ENCODE measurements at places on chromosomes 4 and X.

DNA sequence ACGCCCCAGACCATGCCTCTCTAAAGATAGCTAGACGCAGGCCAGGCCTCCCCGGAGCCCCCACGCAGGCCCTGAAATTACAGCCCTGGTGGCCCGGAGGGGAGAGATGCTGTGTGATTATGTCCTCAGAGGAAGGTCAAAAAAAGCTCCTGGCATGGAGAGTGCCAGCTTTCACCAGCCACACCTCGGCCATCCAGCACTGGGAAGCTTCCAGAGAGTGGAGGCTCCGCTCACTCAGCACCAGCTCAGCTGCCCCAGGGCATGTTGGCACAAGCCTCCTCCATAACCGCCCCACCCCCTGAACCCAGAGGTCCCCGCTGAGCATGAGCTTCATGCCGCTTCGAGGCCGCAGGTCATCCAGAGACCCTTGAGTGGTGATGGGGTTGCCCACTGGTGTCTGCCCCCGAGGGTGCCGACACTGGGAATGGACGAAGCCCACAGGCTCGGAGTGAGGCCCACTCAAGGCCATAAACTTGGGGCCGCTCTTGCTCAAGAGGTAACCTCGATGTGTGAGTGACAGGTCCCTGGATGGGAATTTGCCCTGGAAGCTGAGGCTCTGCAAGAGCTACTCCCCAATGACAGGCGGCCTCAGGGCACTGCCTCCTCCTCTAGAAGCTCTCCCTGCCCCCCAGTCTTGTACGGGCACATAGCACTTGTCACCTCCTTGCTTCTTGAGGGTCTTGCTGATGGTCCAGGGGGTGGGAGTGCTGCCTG is 4.4 kb upstream of the BGN start:
- no peaks in the 10 kb centered on the region for H3K27me3 ChIP-seq
- H3K4me3 ChIP-seq, result no peak overlapping the region
- H3K27ac ChIP-seq, result no peak overlapping the region
- H3K4me1 ChIP-seq, result no peaks in the 10 kb centered on the region
- DNase-seq, result no peak
- no peaks in the 10 kb centered on the region for H3K36me3 ChIP-seq

DNA sequence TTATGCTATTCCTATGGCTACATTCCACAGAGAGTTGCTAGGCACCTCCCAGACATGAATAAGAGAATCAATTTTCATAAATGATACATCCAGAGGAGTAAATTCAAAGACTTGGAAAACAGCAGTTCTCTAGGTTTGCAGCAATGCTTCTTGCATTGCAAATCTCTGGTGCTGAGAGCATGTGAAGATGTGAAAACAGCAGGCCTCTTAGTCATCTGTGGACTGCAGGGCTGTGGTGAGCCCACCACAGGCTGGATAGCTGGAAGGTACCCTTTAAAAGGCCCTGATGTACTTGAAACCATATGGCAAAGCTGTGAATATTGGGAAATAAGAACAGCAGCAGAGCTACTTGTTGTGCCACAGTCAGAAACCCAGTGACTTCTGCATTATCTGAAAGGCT is 2135.9 kb downstream of the ARAP2 start:
- no peak overlapping the region for H3K27ac ChIP-seq
- no peaks in the 10 kb centered on the region for H3K4me1 ChIP-seq
- H3K36me3 ChIP-seq, result no peaks in the 10 kb centered on the region
- no peak for DNase-seq
- H3K27me3 ChIP-seq, result no peaks in the 10 kb centered on the region
- H3K4me3 ChIP-seq, result no peak overlapping the region

- no peaks in the 10 kb centered on the region for H3K27me3 ChIP-seq
- H3K36me3 ChIP-seq, result peaks cover 1% of the 10 kb centered on the region
- H3K4me1 ChIP-seq, result no peaks in the 10 kb centered on the region
- H3K27ac ChIP-seq, result no peak overlapping the region
These were observed 21.4 kb upstream of the PGRMC2 start for GRCh38 chr4:128308986-128309385.

- no peaks in the 10 kb centered on the region for H3K4me1 ChIP-seq
- DNase-seq, result no peak
- no peaks in the 10 kb centered on the region for H3K27me3 ChIP-seq
- H3K27ac ChIP-seq, result no peak overlapping the region
These were observed 234.0 kb upstream of the BCOR start for GRCh38 chrX:40331762-40332161.

GRCh38 chr4:54509057-54509456 is 148.7 kb upstream of the KIT start:
- no peaks in the 10 kb centered on the region for H3K4me1 ChIP-seq
- no peak for DNase-seq
- H3K27ac ChIP-seq, result no peak overlapping the region
- H3K36me3 ChIP-seq, result no peaks in the 10 kb centered on the region
- no peaks in the 10 kb centered on the region for H3K27me3 ChIP-seq
- H3K4me3 ChIP-seq, result no peak overlapping the region

DNA sequence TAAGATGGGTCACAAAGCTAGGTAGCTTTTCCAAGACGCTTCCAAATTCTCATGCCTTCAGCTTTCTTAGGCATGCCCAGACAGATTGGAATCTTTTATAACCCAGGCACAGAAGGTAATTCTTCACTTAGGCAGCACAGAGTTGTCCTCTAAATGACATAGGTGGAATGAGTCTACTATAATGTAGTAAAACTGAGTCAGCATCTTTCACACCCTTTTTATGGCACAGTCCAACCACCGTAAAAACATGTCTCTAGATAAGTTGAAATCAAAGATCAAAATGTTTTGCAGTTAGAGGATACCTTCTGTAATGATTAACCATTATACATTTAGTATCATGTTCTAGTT is 128.4 kb upstream of the FAT1 start:
- no peaks in the 10 kb centered on the region for H3K27me3 ChIP-seq
- no peak overlapping the region for H3K4me3 ChIP-seq
- no peak for DNase-seq
- no peaks in the 10 kb centered on the region for H3K36me3 ChIP-seq

DNA sequence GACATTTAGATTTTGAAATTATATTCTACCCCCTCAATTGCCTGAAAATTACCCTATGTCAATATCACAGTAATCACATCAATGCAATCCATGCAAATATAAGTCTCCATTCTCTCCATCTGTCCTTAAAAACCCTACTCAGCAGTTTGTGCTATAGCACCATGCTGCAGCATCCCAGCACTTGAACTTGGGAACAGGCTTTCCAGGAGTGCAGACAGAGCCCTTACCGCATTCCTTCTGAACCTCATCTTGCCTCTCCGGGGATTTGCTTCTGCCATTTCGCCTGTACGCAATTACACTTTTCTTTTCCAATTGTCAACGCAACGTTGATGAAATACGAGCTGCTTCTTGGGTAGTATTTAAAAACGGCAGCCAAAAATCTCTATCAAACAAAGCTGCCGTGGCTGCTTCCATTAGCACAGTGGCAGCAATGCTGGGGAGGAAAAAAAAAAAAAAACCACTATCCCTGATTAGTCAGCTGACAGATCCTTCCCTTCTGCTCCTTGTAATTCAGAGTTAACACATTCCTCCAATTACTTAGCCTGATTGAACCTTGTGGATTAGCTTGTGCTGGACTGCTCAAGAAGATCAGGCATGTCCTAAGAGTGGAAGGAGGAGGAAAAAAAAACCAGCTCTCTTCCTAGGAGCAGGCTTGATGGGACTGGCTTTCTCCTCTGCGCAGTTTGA is 65.6 kb downstream of the MCF2 start:
- no peak overlapping the region for H3K27ac ChIP-seq
- no peak overlapping the region for H3K4me3 ChIP-seq
- no peaks in the 10 kb centered on the region for H3K36me3 ChIP-seq
- no peaks in the 10 kb centered on the region for H3K27me3 ChIP-seq

GRCh38 chrX:47529548-47529947 is 31.5 kb upstream of the ARAF start:
- no peak overlapping the region for H3K27ac ChIP-seq
- no peaks in the 10 kb centered on the region for H3K36me3 ChIP-seq
- H3K27me3 ChIP-seq, result no peaks in the 10 kb centered on the region
- no peaks in the 10 kb centered on the region for H3K4me1 ChIP-seq

DNA sequence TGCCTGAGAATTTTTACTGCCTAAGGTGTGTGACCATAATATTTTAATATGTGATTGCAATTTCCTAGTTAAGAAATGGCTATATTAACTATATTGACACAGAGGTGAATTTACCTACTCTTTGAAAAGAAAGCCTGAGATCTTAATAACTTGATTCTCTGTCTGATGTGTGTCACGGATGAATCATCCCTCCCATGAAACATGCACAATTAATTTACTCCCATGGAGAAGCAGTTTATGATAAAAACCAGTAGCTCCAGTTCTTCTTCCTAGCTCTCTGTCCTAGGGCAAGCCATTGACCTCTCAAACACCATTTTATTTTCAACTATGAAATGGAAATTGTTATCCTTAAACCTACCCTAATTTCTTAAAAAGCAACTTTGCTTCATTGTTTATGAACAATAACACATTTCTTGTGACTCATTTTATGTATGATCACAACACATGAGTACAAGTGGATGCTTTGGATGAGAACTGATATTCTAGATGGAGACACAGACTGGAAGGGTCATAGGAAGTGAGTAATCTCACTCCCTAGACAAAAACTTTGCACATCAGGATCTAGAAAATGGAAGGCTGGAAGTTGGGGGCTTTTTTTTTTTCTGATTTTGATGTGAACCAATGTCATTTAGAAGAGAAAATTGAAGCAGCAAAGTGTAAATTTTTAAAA is 438.3 kb downstream of the GPAT3 start:
- no peak overlapping the region for H3K4me3 ChIP-seq
- H3K27me3 ChIP-seq, result no peaks in the 10 kb centered on the region
- H3K36me3 ChIP-seq, result no peaks in the 10 kb centered on the region
- no peak overlapping the region for H3K27ac ChIP-seq
- H3K4me1 ChIP-seq, result no peaks in the 10 kb centered on the region

- DNase-seq, result no peak
- H3K4me3 ChIP-seq, result no peak overlapping the region
- peaks cover 3% of the 10 kb centered on the region for H3K27me3 ChIP-seq
- no peaks in the 10 kb centered on the region for H3K4me1 ChIP-seq
- H3K36me3 ChIP-seq, result no peaks in the 10 kb centered on the region
These were observed 93.8 kb downstream of the INPP4B start for GRCh38 chr4:142752202-142752786.

DNA sequence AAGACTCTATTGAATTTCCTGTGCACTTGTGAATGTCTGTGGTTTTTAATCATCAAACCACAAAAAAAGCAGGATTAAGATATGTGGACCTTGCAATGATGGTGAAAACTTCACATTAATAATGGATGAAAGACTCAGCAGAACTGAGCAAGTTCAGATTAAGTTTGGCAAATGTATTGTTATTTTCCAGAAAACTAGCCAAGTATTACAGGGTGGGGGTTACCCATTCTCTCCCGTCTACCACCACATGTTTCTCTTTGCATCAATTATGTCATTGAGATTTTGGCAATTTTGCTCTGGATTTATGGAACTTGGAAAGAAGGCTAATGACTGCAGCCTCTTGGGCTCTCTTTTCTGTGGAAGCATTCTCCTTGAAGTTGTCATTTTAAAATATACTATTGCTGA is 577.1 kb downstream of the ANKRD50 start:
- no peak for DNase-seq
- H3K27ac ChIP-seq, result no peak overlapping the region
- no peaks in the 10 kb centered on the region for H3K36me3 ChIP-seq
- H3K27me3 ChIP-seq, result no peaks in the 10 kb centered on the region

DNA sequence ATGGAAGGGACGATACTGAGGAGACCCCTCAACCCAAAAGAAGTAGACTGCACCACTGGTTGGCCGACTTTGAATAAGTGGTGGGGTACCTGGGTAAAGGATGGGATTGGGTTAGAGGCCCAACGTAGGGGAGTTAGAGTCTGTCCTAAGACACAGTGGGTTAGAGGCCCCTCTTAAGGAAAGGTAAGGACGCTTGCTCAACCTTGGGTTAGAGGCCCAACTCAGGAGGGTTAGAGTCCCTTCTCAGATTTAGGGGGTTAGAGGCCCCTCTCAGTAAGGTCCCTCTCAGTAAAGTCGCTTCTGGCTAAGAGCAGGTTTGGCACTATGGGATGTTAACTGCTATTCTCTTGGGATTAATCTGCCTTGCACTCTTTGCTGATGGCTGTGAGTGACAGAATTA is 81.3 kb downstream of the ACOX3 start:
- H3K27me3 ChIP-seq, result no peaks in the 10 kb centered on the region
- no peak overlapping the region for H3K4me3 ChIP-seq
- peaks cover under 1% of the 10 kb centered on the region for H3K36me3 ChIP-seq

DNA sequence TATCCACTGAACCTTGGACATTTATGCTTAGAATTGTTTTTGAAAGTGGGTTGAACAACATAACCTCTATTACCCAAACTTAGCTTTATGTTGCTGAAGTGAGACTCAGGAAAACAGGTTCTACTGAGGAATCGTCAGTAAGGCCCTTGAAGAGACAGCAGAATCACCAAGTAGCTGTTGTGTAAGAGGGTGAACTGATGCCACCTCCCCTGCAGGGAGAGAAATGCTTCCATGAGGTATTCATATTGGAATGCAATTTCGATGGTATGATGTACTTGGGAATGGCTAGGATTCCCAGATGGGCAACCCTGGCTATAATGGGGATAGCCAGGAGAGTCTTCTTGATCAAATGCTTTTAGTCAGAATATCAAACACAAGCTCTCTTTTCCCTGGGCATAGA is 4.1 kb upstream of the SCRG1 start:
- no peaks in the 10 kb centered on the region for H3K27me3 ChIP-seq
- no peak overlapping the region for H3K27ac ChIP-seq
- H3K4me3 ChIP-seq, result no peak overlapping the region
- DNase-seq, result no peak
- H3K4me1 ChIP-seq, result no peaks in the 10 kb centered on the region
- no peaks in the 10 kb centered on the region for H3K36me3 ChIP-seq

DNA sequence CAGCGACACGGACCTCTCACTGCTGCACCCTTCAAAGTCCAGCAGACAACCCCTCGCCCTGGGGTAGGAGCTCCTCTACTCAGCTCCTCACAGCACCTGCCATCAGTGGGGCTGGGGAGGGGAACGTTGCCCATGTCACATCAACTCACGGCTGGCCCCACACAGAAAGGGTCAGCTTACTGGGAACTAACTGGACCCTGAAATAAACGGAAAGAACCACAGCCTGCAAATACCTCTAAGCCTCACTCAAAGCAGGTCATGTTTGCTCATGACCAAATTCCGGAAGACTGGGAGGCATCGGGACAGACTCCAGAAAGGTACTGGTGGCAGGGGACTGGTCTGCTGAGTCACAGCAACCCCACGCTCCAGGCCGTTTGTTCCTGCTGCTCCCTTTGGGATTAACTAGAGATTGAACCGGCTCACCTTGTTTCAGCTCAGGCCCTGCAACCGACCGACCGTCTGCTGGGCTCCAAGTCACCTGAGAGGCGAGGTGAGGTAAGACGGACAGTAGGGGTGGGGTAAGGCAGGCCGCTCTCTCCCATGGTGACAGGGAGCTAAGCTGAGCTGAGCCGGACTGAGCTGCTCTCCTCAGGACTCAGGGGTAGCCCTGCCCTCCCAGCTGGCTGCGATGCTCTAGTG is 5.6 kb downstream of the G6PD start:
- DNase-seq, result no peak
- peaks cover 4% of the 10 kb centered on the region for H3K36me3 ChIP-seq
- no peak overlapping the region for H3K4me3 ChIP-seq
- peaks cover 13% of the 10 kb centered on the region for H3K4me1 ChIP-seq
- no peaks in the 10 kb centered on the region for H3K27me3 ChIP-seq

- H3K4me3 ChIP-seq, result no peak overlapping the region
- H3K27me3 ChIP-seq, result peaks cover 31% of the 10 kb centered on the region
- no peaks in the 10 kb centered on the region for H3K36me3 ChIP-seq
- no peak overlapping the region for H3K27ac ChIP-seq
- no peak for DNase-seq
These were observed 96.5 kb upstream of the BEND4 start for GRCh38 chr4:42248972-42249371.

- H3K4me1 ChIP-seq, result no peaks in the 10 kb centered on the region
- H3K36me3 ChIP-seq, result no peaks in the 10 kb centered on the region
- H3K27ac ChIP-seq, result no peak overlapping the region
- no peaks in the 10 kb centered on the region for H3K27me3 ChIP-seq
- H3K4me3 ChIP-seq, result no peak overlapping the region
- no peak for DNase-seq
These were observed 813.0 kb upstream of the POU3F4 start for GRCh38 chrX:82695066-82695465.

Measured in central memory CD8-positive, alpha-beta T cell (primary cell).